ENCODE measurements at places on chromosomes 11 and 22. TPM values are rescaled to one million over a fixed set of nuclear protein-coding genes. Genes with fewer than 3 reads are reported as not detected.

- DNase-seq, result peak; percentile 41
These were observed 21.7 kb downstream of the TEAD1 start for GRCh38 chr11:12695873-12696272.

The HTR3B gene
- polyA plus RNA-seq, result not detected

The EPS8L2 gene
- 1.6 TPM for polyA plus RNA-seq

GRCh38 chr11:8698917-8699441, 16.4 kb downstream of the RPL27A start:
- DNase-seq, result no peak

- DNase-seq, result no peak
These were observed 126.1 kb downstream of the LRRC4C start for GRCh38 chr11:41333357-41333756.

The PTPRJ gene
- 3.8 TPM for polyA plus RNA-seq
